NCI-H774 (cell line): ENCODE measurements at places on chromosomes 1 and 21.

DNA sequence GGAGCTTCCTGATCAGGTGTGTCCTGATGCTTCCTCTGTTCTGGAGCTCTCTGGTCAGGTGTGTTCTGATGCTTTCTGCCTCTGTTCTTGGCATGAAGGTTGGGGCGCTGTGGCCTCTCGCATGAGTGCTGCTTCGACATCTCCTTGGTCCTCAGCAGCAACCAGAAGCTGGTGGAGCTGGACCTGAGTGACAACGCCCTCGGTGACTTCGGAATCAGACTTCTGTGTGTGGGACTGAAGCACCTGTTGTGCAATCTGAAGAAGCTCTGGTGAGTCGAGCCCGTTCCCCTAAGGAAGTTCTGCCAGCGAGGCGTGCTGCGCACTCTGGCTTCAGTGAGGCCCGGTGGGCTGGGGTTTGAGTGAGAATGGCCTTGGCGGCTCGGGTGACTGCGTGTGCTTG, 18.0 kb downstream of the NLRP3 start:
- no peak for DNase-seq

- DNase-seq: no peak
Observed at GRCh38 chr1:232883992-232884661, 66.3 kb upstream of the NTPCR start.

GRCh38 chr1:76225526-76225925, 151.0 kb downstream of the ST6GALNAC3 start:
- no peak for DNase-seq

DNA sequence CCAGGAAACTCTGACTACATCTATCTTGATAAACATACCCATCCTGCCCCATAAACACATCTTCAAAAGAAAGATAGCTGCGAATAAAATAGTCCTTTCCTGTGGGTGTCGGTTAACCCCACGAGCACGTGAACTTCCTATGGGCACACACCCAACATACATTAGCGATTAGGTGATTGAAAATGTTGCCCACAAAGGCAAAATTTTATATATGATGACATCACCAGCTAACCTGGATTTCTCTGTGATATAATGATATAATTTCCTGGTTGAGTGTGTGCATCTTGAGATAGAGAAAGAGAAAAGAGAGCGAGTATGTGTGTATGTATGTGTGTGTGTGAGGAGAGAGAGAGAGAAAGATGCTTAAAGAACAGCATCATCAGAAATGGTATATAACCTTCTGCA, 296.1 kb downstream of the PTPRC start:
- no peak for DNase-seq

DNA sequence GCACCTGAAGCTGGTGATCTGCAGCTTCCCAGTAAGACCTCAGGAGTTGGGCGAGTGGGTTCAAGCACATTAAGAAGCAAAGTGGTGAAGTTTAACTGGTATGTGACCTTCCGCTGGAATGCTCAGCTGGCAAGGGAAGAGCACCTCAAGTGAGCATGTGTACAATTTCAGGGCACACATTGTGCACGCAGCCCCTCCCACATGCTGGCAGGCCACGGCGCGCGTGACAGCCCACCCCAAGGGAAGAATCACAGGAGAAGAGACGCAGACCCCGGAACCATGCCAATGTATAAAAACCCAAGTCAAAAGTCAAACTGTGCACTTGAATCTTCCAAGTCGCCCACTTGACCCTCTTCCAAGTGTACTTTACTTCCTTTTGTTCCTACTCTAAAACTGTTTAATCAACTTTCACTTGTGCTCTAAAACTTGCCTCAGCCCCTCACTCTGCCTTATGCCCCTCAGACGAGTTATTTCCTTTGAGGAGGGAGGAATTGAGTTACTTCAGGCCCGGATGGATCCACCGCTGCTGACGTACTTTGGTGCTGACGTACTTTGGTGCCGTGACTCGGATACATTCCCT, 20.0 kb downstream of the LRRC3 start:
- no peak for DNase-seq

DNA sequence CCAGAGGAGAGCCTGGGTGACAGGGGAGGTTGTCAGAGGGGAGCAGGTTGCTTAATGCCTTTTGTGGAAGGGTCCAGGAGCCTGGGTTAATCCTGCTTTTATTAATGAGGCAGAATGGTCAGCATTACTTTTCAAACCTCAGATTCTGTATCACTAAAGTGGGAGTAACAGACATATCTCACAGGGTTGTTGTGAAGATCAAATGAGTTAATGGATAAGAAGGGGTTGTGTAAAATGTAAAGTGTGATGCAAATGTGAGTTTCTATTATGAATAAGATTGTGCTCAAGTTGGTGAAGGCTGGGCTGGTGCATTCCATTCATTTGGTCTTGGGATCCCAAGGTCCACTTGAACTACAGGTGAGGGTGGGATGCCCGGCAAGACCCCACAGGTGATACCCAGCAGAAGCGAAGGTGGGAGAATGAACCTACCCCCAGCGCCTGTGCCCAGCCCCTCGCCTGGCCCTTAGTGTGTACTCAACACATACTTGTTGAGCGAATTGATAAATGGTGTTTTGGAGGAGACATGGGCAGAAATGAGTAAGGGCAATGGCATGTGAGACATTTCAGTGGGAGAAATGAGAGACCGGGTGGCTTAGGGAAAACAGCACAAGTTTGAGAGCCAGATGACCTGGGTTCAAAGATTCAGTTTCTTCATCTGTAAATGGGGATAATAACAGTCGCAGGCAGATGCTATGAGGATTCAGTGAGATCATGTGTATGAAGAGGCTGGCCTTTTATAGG, 6.2 kb downstream of the SLC26A9 start:
- DNase-seq: no peak

- DNase-seq: peak; percentile 21
Observed at GRCh38 chr1:22641906-22642636, 1.4 kb upstream of the C1QC start.

DNA sequence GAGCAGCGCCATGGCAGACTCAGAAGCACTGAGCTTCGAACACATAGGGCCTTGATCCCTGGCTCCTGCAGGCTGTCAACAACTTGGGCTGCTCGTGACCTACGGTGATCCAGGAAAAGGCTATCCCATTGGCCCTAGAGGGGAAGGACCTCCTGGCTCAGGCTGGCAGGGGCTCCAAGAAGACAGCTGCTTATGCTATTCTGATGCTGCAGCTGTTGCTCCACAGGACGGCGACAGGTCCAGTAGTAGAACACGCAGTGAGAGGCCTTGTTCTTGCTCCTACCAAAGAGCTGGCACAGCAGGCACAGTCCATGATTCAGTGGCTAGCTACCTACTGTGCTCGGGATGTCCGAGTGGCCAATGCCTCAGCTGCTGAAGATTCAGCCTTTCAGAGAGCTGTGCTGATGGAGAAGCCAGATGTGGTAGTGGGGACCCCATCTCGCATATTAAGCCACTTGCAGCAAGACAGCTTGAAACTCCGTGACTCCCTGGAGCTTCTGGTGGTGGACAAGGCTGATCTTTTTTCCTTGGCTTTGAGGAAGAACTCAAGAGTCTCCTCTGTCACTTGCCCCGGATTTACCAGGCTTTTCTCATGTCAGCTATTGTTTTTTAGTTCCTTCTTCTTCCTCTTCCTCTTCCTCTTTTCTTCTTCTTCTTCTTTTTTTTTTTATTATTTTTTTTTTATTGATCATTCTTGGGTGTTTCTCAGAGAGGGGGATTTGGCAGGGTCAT, 18.9 kb downstream of the ITLN2 start:
- no peak for DNase-seq

GRCh38 chr1:68230484-68230802, 1.9 kb downstream of the WLS start:
- DNase-seq: no peak

DNA sequence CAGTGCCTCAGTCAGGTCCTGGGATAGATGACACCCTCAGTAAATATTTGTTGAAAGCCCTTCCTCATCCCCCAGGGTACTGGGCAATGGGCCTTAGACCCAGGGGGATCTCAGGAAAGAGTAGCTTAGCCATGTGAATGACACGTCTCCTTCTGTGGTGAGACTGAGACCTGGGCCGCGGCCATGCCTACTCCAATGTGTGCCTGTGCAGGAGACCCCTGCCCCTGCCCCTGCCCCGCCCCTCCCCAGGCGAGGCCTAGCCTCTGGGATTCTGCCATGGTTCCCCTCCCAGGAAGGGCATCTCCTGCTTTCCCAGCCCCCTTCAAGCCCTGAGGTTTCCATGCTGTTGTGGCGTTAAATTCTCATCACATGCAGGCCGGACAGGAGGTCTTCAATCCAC, 7.1 kb downstream of the MYOM3 start:
- no peak for DNase-seq

- no peak for DNase-seq
Observed at GRCh38 chr1:78229344-78229743, 183.6 kb downstream of the GIPC2 start.

DNA sequence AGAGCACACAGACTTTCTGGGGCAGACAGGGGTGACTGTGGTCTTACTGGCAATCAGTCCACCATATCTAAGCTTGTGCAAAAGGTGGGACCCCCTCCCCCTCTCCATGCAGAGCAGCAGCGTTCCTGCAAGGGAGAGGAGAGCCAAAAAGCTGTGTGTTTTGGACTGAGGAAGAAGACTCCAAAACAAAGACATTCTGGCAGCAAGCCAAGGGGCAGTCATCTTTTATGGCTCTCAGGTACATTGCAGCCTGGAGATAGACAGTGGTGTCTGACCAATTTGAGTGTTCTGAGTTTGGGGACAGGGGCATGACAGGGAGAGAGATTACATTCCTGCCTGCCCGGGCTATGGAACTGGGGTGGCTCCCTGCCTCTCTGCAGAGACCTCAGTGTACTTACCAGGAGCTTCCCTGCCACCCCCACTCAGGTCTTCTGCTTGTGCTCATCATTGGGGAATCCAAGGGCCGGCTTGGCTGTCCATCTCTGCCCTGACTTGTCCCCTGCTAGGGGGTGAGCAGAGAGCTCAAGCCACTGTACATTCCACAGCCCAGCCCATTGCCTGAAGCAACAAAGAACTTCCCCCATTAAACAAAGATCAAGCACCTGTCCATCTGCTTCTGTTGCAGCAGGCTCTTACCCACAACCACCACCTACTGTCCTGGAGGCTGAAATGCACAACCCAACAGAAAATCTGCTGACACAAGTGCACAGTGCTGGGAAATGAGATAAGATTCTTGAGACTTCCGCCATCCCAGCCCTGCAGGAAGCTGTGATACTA, 131.1 kb downstream of the EVI5 start:
- no peak for DNase-seq
